ENCODE measurements at places on chromosomes 5 and 9. TPM values are rescaled to one million over a fixed set of nuclear protein-coding genes. Genes with fewer than 3 reads are reported as not detected.

The SLC25A2 gene
- 0.35 TPM for total RNA-seq

The PRKAA1 gene
- total RNA-seq, result 73.3 TPM

The MSMP gene
- total RNA-seq, result 0.63 TPM

The PCDHGA6 gene
- 0.15 TPM for total RNA-seq

DNA sequence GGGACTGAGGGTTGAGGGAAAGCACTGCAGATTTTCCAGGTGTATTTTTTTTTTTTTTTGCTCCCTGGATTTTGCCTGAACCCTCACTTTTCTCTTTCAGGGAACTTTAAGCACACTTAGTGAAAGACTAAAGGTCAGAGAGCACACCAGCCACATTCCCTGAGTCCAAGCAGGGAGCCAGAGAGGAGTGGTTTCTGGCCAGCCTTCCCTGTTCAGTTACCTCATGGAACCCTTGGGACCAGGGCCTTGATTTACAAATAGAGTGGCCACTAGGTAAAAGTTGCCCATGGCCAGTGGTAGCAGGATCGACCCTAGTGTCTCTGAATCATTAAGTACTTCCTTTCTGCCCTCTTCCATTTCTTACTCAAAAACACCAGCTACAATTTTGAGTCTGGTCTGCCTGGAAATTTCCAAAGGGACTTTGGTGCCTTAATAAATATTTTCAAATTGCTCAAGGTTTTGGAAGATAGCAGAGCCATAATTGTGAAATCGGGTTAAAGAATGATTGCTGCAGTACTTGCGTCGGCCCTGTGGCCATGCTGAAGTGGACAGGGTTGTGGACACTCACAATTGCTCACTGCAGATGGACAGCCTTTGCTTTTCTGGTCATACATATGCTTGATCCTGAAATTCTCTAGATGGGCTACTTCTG lies 14.5 kb downstream of the PALM2AKAP2 start:
- DNase-seq, result no peak

GRCh38 chr5:113034182-113034773 lies 57.7 kb downstream of the DCP2 start:
- DNase-seq, result no peak

DNA sequence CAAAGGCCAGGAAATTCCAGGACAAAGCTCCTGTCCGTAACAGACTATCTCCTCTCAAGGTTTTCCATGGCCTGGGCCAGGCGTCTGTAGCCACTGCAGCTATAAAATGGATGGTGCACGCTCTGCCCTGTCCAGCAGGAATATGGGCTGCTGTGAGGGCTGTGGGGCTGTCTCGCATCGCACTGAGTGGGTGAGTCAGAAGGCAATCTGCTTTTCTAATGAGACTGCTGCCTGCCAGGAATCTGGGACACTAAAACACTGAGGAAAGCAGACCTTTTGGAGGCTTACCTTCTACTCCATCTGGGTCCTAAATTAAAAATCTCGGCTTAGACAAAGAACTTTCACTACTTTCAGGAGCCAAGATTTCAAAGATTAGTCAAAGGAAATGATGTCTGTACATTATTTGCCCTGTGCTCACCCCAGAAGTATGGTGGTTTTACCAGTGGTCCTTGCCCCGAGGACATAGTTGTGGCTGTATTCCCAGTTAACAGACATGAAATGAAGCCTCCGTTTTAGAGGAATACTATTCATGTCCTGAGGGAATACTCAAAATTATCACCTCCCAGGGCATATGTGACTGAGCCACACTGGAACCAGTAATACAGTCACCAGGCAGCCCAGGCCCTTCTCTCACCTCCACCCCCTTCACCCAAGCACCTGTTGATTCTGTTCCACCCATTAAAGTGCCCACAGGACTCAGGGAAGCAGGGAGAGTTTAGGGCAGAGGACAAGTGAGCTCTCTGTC lies 56.4 kb downstream of the PFDN1 start:
- no peak for DNase-seq

DNA sequence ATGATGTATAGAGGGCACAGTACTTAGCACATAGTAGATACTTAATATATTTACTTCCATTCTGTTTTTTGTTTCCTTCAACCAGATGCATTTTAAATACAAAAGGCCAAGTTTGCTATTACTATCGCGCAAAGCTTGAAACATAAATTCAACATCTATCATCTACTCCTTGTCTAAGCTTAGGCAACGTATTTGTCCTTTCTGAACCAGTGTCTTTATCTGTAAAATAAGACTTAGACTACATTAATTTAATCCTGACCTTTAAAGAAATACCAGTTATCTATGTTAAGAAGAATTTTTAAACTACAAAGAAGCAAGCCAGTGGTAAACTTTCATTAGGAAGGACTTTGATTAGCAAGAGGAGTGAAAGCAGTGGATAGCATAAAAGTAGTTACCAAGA lies 173.0 kb downstream of the WDR70 start:
- DNase-seq, result no peak

GRCh38 chr5:35009657-35010056 lies 38.1 kb downstream of the AGXT2 start:
- DNase-seq, result no peak

DNA sequence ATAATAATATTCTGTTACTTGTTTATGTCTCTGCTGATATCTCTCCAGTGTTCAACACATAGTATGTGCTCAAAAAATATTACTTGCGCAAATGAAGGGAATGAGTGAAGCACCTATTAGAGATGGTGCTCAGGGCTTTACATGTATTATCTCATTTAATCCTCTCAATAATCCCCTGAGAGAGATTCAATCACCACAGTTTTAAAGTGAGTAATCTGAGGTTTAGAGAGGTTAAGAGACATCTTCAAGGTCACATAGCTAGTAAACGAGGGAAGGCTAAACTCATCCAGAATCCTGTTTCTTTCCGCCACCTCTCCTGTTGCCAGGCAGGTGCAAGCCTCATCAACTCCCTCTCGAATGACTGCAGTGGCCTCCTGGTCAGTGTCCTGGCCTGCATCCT lies 82.0 kb downstream of the UGCG start:
- DNase-seq, result no peak

- DNase-seq, result no peak
Observed at GRCh38 chr9:111919875-111920274, 23.3 kb downstream of the UGCG start.

GRCh38 chr9:95043826-95044225 lies 273.7 kb downstream of the FANCC start:
- no peak for DNase-seq

GRCh38 chr5:127400539-127400938 lies 109.9 kb downstream of the MEGF10 start:
- DNase-seq, result no peak

GRCh38 chr5:88142886-88143692 lies 125.6 kb downstream of the TMEM161B start:
- DNase-seq, result no peak

DNA sequence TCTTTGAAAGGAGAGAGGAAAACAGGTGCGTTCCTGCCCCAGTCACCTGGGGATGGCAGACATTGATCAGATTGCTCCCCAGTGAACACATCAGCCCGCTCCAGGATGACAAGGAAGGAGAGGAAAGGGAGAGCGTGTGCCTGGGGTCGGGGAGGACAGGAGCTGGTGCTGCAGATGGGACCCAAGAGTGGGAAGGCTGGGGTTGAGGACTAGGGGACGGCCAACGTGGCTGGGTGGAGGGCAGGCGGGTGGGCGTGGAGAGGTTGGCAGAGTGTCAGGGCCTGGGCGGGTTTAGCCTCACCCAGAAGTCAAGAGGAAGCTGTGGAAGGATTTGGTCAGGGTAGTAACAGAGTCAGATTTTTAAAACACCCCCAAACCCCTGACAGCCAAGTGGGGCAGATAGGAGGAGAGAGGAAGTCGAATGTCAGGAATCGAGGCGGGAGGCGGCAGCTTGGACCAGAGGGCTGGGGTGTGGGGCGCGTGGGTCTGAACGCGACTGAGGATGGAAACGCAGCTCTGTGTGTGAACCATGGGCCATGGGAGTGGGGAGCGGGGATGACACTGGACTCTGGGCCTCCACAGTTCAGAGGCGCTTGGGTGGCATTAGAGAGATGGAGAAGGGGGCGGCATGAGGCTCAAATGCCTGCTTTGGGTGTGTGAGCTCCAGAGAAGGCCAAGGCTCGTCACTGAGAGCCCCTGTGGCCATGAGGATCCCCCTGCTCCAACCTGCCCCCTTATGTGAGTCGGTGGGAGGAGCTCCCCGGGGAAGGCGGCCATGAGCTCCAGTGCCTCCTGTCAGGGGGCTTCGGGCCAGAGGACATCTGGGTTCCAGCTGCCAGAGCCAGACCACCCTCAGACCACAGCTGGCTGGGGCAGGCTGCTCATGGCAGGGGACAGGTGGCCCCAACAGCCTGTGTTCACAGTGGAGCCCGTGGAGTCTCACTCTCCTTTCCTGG lies 24.6 kb downstream of the LAMC3 start:
- no peak for DNase-seq

DNA sequence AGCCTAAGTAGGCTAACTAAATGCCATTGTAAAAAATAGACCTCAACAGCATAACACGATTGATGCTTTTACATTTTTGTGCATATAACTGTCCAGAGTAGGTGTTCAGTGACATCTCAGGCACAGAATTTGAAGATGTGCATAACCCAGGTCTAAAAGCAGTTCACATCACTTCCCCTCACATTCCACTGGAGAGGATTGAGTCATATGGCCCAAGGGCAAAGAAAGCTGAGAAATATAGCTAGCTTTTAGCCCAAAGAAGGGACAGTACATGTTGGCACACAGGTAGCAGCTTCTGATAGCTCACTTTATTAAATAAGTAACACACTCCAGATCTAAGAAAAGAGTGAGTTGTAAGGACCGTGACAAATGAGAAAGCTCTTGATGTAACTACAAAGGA lies 2259.5 kb upstream of the WWC1 start:
- no peak for DNase-seq

- no peak for DNase-seq
Observed at GRCh38 chr5:169158764-169159163, 142.2 kb downstream of the SLIT3 start.

- DNase-seq, result no peak
Observed at GRCh38 chr5:139186752-139187326, 11.3 kb downstream of the SIL1 start.
